A172 (cell line): ENCODE measurements at places on chromosomes 1 and 21.
A peak's percentile ranks its signal among the peaks of the same experiment; 100 is the strongest.

DNA sequence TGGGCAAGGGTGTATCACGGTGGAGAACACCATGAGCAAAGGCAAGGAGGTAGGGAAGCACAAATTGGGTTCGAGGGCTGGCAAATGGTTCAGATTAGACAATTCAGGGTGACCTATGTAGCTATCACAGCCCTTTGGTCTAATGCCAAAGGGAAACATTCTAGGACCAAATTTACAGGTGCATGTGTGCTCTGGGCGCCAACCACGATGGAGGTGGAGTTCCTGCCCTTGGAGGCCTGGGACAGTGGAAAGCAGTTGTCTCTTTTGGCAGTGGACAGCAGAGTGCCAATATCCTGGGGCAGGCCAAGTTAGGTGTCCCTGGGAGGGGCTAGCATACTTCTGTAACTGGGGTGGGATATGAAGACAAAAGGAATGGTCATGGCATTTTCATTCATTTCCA is 40.1 kb downstream of the IGFN1 start:
- no peak for DNase-seq

DNA sequence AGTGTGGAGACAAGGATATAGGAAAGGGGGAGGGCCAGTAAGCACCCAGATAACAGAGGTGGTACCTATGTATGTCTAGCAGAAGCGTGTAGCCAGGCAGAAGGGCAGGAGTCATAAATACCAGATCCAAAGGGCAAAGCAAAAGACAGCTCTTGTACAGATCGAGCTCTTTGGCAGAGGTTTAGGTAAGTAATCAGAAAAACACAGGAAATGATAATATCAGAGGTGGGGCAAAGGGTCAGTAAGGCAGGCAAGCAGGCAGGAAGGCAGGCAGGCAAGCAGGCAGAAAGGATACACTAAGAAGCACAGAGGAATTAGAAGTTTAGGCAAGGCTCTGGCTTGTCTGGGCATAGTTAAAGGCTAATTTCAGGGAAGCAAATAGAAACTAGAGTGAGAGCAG is 22.7 kb upstream of the SLFNL1 start:
- no peak for DNase-seq

- no peak for DNase-seq
These were observed 546 bp upstream of the ZNF697 start for GRCh38 chr1:119648620-119649004.

- no peak for DNase-seq
These were observed 28.7 kb downstream of the IFI44 start for GRCh38 chr1:78678324-78678723.

GRCh38 chr1:80659161-80659560 is 1141.6 kb upstream of the ADGRL2 start:
- DNase-seq, result no peak

DNA sequence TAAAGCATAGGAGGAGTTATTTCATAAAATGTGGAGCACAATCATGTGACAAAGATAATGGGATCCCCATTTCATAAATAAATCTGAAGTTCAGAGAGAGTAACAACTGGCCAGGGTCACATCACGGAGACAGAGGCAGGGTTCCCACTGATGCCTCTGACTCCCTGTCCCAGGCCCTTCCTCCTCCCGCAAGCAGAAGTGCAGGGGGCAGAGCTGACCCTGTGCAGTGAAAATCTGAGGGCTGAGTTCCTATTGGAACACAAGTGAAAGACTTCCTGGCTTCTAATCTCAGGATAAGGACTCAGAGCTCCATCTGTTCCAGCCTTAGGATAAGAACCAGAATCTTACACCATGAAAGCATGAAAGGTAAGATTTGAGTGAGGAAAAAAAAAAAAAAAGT is 22.0 kb downstream of the SELL start:
- DNase-seq, result no peak

DNA sequence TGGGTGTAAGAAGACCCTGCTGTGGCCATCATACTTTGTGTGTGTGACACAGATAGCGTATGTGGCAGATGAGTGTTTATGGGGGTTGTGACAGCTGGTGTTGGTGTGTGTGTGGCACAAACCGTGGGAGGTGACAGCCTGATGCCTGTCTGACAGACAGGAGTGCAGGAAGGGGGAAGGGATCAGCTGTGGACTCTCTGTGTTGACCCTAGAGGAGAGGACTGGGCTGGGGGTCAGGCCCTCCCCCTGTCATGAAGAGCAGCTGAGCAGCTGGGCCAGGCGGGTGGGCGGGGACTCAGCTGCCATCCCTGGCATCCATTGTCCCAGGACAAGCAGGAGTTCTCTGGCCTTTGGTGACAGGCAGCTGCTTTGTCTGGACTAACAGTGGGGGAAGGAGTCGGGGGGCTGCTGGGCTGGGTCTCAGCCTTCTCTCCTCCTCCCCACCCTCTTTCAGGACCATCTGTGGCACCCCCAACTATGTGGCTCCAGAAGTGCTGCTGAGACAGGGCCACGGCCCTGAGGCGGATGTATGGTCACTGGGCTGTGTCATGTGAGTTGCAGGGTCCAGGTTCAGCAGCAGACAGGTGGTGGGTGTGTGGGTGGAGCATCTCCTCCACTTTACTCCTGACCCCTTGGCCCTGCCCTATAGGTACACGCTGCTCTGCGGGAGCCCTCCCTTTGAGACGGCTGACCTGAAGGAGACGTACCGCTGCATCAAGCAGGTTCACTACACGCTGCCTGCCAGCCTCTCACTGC is 2.3 kb downstream of the PLK3 start:
- DNase-seq, result no peak

GRCh38 chr1:113199760-113200455 is 126.9 kb downstream of the LRIG2 start:
- no peak for DNase-seq

DNA sequence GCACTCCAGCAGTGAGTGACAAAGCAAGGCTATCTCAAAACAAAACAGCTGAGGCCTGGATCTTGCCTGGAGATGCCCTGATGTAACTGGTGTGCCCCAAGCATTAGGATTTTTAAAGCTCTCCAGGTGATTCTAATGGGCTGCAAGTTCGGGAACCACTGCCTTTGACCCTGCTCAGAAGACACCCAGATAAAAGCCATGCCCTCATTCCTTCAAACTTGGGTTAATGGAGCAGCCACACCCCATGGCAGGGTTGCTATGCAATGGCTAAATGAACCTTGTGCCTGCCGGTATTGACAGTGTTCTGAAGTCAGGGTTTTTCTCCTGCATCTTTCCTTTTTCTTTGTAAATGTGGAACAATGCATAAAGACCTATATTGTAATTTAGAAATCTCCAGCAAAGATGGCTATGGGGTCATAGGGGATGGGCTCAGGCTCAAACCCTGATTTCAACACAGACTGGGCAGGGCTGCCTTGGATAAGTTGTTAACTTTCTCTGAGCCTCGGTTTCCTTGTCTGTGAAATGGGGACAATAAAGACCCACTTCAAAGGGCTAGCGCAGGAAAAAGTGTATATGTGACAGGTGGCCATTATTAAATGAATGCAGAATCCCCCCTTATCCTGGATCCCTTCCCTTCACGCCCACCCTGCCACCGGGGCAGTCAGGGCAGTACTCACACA is 453 bp downstream of the TFF3 start:
- DNase-seq, result no peak

GRCh38 chr1:96515925-96516324 is 205.7 kb upstream of the PTBP2 start:
- DNase-seq, result no peak

- no peak for DNase-seq
These were observed 54.5 kb downstream of the PRDM15 start for GRCh38 chr21:41824466-41825207.

DNA sequence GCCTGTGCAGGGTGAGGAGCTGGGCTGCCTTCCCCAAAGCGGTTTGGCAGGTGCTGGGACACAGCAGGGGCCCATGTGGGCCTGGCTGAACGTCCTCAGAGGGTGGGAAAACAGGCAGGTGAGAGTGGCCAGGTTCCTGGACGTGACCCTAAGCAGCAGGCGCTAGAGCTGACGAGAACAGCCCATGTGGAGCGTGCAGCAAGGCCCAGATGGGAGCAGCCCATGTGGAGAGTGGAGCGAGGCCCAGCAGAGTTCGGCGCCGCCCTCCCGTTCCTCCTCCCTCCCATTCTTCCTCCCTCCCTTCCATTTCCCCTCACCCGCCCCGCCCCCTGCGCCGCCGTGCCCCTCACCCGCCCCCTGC is 314.4 kb upstream of the VAMP3 start:
- DNase-seq, result no peak

GRCh38 chr1:12505231-12505630 is 112.8 kb downstream of the DHRS3 start:
- peak; percentile 23 for DNase-seq

DNA sequence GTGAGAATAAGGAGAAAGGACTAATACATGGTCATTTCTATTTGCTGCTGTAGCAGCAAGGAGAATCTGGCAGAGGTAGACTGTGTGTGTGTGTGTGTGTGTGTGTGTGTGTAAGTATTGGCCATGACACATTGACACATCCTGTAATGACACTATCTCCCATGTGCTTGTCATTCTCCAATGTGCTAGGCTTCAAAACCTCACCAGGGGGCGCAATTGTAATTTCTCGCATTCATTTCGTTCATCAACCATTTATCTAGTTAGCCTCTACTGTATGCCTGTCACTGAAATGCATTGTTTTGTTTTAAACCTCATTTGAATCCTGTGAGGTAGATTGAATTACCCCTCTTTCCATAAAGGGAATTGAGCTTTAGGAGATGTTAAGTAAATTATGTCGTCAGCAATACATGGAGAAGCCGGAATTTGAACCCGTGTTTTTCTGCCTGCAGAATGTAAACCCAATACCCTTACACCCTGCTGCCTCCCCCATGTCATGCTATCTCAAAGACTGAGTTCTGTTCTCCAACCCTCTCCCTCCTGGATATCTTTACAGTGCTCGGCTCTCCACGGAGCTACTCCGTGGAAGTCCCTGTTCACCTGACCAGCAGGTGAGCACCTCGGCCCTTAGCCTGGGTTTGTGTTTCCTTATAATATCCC is 100.8 kb downstream of the UCK2 start:
- DNase-seq, result peak; percentile 57

DNA sequence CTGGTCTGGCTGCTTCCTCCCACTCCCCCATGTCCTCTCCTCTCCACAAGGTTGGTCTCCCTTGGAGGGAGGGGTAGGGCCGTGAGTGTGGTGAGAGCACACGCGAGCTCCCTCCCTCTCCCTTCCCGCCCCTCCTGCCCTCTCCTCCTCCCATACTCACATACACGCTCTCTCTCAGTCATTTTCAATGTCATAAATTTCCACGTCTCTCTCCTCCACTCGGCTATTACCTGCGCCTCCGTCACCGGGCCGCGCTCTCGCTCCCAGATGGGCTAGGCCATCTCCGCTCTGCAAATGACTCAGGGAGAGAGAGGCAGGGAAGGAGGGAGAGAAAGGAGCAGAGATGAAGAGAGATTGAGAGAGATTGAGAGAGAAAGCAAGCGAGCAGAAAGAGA is 36.7 kb upstream of the DMBX1 start:
- DNase-seq, result no peak

DNA sequence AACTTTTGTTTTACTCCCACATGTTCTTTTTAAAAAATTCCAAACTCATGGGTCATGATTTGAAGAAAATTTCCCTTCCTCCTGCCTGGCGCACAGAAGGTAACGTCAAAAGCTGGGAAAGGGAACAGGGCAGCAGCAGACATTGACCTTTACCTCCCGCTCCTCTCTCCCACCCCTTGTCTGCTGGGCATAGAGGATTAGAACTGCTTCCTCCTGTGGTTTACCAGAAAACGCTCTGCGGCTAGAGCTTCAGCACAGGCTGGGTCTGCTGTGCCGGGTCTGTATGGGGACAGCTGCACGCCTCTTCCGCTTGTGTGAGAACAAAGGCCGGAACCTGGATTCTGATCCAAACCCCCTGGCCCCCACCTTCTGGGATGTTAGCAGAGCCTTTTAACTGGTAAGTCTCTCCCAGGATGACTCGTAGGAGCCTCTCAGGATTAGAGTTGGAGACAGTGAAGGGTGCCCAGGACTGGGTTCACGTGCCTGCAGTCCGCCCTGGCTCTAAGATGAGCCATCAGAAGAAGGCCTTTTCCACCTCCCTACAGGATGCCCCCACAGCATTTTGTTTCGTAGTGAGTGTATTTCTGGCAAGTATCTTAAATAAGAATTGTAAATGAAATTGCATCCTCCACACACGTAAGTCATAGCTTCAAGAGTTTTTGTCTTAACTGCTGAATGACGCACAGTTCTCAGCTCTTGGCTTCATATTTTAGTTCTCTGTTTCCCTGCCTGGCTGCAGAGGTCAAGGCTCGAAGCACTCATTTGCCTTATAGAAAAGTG is 5.2 kb downstream of the H6PD start:
- peak; percentile 45 for DNase-seq

GRCh38 chr1:202235856-202236837 is 42.5 kb downstream of the LGR6 start:
- DNase-seq, result peak; percentile 99

DNA sequence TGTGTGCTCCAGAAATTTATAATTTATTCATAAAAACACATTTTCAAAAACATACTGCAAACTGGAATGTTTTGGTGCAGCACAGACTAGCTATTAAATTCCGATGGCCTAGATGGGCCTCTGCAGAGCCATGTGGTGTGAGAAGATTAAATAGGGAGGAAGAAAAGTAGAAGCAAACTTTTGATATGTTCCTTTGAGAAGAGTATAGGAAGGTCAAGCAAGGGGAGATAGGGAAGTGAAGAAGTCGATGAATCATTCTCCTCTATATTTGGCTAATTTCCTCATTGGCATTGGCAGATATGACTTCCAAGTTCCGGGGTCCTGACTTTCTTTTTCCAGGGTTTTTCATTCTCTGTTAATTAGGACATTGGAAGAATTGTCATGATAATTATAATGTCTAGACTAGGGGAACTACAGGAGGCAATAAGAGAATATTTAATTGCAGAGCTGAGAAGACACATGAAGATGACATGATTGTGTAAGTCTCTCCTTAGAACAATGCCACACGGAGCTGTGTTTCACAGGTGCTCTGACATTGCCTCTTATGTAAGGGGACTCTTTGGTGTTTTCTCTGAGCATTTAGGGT is 19.3 kb upstream of the ZNF326 start:
- no peak for DNase-seq

- no peak for DNase-seq
These were observed 127.2 kb downstream of the PTPRU start for GRCh38 chr1:29363536-29363935.

GRCh38 chr1:52952112-52952511 is 25.0 kb downstream of the SCP2 start:
- no peak for DNase-seq

GRCh38 chr1:92993581-92993980 is 32.3 kb upstream of the DIPK1A start:
- no peak for DNase-seq

GRCh38 chr1:156463874-156464273 is 36.7 kb downstream of the MEF2D start:
- DNase-seq, result no peak

GRCh38 chr1:26724926-26725325 is 29.1 kb downstream of the ARID1A start:
- DNase-seq, result no peak

DNA sequence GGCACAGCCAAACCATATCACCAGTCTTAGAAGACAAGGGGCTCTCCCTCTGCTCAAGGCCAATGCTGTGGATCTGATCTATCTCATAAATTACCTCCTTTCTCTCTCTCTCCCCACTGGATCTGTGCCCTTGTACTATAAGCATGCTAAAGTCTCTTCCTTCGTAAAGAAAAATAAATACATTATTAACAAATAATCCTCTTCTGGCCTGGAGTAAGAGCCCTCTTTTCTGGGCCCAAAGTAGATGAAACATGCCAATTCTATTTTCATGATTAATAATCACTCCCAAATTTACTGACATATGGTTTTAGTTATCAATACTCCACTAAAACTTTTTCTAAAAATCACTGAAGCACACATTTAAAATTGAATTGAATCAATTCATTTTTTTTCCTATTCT is 889.7 kb downstream of the ADGRL2 start:
- DNase-seq, result no peak

GRCh38 chr21:21624674-21625073 is 626.5 kb downstream of the NCAM2 start:
- no peak for DNase-seq

GRCh38 chr1:154756793-154757548 is 113.1 kb downstream of the KCNN3 start:
- DNase-seq, result no peak
